ENCODE measurements at places on chromosomes 2 and 18.

- DNase-seq: no peak
Observed at GRCh38 chr2:169366066-169366465, 3.7 kb upstream of the LRP2 start.

- no peak for DNase-seq
Observed at GRCh38 chr2:223863491-223863890, 26.1 kb upstream of the AP1S3 start.

DNA sequence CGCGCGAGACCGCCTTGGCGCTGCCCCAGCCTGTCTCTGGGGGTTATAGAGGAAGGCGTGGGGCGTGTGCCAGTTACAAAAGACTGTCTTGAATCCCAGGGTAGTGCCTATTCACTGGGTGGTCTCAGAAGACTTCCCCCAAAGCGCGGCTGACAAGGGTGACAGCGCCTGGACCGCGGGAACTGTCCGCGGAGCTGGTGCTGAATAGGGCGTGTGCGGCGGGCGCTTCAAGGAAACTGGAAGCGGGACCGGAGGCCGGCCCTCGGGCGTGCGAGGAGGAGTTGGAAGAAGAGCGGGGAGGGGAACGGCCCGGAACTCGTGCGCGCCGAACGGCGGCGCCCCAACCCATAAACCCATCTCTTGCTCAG, 2.3 kb downstream of the EGR4 start:
- DNase-seq: peak; percentile 74

- peak; percentile 18 for DNase-seq
Observed at GRCh38 chr2:131033786-131034121, 59.5 kb downstream of the FAM168B start.

DNA sequence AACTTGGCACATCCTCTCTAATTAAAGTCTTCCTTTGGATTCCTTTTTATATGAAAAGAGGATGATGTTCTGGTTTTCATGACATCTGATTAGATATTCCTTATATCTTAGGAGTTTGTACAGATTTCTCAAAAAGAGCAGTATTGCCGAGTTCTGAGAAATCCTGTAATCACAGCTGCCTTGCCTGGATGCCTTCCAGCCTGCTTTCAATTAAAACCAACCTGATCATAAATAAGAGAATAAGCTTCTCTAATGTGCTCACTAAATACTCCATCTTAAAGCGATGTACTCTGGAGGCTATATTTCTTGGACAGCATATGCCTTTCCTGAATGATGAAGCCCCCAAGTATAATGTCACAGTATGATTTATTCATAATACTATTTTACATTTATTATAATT, 1203.8 kb upstream of the PIK3C3 start:
- DNase-seq: no peak

DNA sequence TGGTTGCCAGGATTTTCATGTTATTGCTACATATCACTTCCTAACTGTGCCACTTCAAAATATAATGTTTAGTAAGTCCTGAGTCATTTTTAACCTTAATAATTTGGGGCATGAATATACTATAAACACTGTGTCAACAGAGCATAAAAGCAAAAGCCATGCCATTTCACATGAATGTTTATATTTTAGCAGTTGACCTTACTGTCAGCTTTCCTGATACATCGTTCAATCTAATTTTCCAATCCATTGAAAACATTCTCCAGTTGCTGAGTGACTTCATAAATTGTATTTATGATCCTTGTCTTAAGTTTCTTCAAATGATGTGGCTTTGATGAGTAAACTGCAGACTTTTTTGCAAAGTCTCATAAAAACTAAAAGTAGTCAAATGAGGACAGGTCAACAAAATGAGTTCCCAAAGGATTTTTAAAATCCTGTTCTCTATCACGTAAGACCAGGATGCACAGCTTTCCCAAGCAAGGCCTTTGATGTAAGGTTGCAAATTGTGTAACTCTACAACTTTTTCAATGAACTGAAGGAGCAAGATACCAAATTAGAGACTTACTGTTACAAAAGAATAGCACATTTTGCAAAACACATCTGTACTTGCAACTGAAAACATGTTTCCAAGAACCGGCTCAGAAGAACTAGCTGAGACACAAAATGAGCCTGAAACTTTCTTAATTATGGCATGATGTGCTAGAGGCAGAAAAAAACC, 117.7 kb downstream of the SATB2 start:
- DNase-seq: no peak

GRCh38 chr2:62814123-62814522, 108.6 kb downstream of the EHBP1 start:
- DNase-seq: no peak

- DNase-seq: no peak
Observed at GRCh38 chr2:30611583-30611982, 164.5 kb downstream of the LCLAT1 start.

DNA sequence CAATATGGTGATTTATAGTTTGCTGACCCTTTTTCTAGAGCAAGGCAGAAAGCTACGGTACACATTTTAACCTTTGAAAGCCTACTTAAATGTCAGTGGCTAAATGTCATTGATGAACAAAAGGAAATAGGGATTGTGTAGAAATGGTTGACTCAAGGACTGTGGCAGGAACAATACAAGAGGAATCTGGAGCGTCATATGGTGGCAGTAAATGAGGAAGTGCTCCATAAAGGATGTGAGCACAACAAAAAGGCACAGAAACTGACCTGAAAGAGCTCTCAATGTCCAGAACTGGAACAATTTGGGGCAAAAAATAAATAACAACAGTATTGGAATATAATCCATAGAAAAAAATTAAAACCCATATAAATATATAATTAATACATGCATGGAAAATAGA, 443.9 kb upstream of the VRK2 start:
- DNase-seq: no peak

DNA sequence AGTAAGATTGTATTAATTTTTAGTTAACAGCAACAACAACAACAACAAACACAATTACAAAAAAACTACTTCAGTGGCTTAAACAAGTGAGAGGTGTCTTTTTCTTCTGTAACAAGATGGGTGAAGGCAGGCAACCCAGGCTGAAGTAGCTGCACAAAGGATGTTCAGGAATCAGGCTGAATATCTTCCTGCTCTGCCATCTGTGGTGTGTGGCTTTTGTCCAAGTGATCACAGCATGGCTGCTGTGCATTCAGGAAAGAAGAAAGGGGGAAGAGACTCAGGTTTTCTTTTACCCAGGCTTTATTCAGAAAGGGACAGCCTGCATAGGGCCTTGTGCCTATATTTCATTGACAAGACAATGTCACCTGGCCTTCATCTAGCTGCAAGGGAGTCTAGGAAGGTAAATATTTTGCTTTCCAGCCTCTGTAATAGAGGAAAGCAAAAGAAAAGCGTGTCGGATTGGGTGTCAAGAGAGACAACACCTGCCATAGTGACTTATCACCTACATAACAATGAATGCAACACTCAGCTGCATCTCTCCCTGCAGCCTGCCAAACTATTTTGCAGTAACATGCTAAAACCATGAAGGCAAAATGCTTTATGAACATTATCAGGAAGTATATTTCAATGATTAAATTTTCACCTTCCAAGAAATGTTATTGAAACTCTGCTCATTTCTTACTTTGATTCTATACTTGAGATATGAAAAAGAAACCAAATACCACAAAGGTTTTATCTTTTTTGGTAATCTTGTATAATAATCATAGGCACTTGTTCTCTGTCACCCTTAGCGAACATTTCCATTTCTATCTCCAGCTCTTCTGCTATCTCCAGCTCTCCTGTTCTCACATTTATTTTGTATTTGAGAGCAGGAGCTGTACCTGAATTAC, 14.6 kb downstream of the G6PC2 start:
- no peak for DNase-seq

DNA sequence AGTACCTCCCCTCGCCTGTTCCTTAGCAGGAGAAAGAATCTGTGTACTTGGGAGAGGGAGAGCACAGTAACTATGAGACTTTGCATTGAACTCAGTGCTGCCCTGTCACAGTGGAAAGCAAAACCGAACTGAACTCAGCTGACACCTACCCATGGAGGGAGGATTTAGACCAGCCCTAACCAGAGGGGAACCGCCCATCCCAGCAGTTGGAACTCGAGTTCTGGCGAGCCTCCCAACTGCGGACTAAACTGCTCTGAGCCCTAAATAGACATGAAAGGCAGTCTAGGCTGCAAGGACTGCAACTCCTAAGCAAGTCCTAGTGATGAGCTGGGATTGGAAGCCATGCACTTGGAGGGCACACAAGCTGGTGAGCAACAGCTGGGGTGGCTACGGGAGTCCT, 110.4 kb downstream of the GRB14 start:
- DNase-seq: no peak

- peak; percentile 55 for DNase-seq
Observed at GRCh38 chr18:59249199-59249774, 24.0 kb downstream of the RAX start.

DNA sequence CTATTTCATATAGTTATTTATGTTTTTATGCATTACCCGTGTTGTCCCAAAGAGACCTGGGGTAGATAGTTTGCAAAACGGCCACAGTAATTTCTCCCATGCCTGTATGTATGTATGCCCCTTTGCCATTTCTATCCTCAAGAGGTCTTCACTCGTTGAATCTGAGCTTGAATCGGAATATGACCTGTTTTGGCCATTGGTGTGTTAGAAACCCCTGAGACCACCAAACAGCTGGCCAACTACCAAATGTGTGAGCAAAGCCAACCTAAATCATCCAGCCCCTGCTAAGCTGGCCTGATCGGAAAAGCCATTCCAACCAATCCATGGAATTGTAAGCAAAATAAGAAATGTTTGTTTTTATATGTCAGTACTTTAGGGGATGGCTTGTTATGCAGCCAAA, 23.4 kb upstream of the INO80C start:
- DNase-seq: no peak

- DNase-seq: peak; percentile 22
Observed at GRCh38 chr2:19357402-19358241, 801 bp downstream of the OSR1 start.

- no peak for DNase-seq
Observed at GRCh38 chr2:236826606-236827156, 257.1 kb downstream of the ACKR3 start.

DNA sequence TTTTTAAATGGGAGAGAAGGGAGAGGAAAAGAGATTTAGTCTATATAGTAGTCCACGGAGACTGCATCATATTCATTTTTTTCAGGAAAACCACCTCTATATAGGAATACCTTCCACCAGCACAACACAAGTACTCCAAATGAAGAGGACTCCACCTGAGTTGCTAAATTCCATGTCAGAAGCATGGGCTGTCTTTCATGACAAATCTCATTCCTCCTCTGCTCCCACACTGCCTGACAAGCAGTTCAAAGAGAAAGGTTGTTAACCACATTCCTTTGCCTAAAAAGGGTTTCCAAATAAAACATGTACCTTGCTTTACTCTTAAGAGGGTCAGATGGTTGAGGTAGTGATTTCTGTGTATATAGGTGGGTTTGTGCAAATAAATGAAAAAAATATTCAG, 122.0 kb downstream of the TMEFF2 start:
- no peak for DNase-seq

- DNase-seq: no peak
Observed at GRCh38 chr2:232492963-232493700, 5.5 kb upstream of the ECEL1 start.

DNA sequence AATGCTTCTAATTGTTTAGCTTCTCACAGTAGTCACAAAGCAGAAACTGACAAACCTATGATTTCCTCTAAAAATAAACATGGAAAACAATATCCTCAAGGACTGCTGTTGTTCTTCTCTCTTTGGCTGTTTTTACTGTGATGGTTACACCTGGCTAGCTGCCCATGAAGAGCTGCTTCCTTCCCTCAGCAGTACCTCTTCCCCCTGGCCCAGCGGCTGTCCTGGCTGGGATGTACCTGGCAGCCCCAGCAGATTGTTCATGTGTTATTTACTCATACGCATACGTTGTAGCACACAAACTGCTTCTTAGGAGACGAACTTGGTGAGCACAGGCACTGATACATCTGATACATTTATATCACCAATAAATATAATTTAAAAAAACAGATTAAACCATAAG, 27.4 kb downstream of the NEMP2 start:
- no peak for DNase-seq

DNA sequence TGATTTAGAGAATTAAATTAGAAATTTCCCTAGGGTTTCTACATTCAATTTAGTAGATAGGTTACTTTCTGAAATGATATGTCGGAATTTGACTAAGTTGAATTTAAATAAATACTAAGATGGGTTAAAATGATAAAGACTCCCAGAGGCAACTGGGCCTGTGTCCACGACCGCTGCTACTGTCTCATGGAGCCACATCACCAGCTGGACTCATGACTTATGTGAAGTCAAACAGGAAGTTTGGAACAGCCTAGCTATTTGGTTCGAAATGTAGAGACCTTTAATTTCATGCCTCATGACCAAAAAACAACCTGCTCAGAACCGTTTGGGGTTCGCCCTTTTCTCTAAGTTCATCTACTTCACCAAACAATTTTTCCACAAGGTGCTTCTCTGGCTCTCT, 22.2 kb downstream of the GRHL1 start:
- DNase-seq: no peak

DNA sequence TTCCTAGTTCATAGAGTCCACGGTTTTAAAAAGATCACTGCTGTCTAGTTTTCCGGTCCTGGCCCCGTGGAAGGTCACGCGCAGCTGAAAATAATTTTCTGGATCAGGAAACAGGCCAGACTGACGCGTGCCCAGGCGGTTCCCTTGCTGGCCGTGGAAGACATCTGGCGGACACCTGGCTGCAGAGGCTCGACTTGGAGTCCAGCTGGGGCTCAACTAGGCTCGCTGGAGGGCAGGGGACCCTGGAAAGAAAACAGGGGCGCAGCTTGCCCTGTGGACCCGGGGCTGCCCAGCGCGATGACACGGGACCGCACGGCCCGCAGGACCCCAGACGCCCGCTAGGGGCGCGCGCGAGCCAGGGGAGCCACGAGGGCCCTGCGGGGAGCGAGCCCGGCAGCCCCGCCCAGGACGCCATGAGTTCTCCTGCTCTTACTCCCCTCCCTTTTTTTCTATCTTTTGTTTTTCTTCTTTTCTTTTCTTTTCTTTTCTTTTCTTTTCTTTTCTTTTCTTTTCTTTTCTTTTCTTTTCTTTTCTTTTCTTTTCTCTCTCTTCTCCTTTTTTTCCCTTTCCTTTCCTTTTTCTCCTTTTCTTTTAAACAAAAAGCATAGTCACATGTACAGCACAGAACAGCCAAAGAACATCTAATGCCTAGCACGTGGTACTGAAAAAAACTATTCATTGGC, 43.2 kb upstream of the UBE2F start:
- DNase-seq: peak; percentile 84

- no peak for DNase-seq
Observed at GRCh38 chr18:41660654-41661053, 294.4 kb upstream of the PIK3C3 start.

DNA sequence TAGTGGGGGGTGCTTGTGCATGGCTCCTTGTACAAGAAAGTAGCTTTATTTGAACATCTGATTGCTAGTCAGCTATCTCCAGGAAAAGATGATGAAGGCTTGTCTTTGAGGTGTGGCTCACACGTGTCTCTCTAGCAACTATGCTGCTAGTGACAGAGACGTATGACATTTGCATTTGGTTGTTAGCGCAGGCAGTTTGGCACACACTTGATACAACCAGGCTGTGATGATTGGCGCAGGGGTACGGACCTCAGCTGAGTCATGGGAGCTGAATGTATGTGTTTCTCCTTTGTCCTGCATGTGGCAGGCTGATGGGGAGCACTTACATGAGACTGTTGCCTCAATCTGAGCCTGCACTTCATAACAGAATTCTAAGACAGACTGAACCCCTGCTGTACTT, 29.6 kb downstream of the PTCD3 start:
- DNase-seq: no peak
